ENCODE measurements at places on chromosomes 4 and X.

- DNase-seq: peak; percentile 28
Observed at GRCh38 chr4:27702730-27703431, 842.2 kb downstream of the STIM2 start.

DNA sequence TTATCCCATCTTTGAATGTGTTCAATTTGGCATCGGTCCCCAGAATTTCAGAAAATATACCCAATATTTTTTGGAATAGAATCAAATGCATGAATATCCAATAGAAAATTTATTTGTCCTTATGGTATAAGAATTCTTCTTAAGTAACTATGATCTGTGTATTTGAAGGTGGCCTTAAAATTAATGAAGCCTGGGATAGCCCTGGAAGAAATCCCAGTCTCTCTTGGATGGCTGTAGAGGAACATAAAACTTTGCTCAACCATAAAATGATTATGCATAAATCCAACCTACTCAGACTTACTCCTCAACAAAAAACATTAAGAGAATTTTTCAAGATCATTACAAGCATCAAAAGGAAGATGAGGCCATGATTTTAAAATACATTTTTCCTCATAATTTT lies 269.4 kb upstream of the SMIM31 start:
- no peak for DNase-seq

- DNase-seq: no peak
Observed at GRCh38 chrX:72202792-72203401, 21.3 kb downstream of the PIN4 start.

GRCh38 chr4:87116231-87116630 lies 104.2 kb downstream of the KLHL8 start:
- DNase-seq: no peak

GRCh38 chr4:73732759-73733431 lies 7.5 kb upstream of the CXCL8 start:
- no peak for DNase-seq

DNA sequence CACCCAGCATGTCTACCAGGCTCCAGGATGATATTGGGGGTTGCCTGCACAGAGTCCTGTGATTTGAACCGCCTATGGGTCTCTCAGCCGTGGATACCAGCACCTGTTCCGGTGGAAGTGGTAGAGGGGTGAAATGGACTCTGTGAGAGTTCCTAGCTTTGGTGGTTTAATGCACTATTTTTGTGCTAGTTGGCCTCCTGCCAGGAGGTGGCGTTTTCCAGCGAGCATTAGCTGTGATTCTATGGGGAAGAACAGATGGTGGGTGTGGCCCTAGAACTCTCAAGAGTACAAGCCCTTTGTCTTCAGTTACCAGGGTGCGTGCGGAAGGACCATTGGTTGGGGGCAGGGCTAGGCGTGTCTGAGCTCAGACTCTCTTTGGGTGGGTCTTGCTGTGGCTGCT lies 316.9 kb upstream of the AMOT start:
- DNase-seq: no peak

DNA sequence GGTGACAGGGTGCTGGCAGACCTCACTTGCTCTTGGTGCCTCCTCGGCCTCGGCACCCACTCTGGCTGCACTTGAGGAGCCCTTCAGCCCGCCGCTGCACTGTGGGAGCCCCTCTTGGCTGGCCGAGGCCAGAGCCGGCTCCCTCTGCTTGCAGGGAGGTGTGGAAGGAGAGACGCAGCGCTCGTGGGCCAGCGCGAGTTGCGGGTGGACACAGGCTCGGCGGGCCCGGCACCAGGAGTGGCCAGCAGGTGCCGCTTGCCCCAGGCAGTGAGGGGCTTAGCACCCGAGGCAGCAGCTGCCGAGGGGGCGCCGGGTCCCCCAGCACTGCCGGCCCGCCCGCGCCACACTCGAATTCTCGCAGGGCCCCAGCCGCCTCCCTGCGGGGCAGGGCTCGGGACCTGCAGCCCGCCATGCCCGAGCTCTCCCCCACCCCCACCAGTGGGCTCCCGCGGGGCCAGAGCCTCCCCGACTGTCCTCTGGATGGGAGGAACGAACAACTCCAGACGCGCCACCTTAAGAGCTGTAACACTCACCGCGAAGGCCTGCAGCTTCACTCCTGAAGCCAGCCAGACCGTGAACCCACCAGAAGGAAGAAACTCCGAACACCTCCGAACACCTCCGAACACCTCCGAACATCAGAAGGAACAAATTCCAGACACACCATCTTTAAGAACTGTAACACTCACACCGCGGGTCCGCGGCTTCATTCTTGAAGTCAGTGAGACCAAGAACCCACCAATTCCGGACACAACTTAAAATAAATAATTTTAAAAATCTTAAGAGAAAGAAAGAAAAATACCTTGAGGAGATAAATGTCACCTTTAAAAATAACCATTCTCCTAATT lies 311.1 kb upstream of the SLC7A11 start:
- DNase-seq: no peak

- DNase-seq: no peak
Observed at GRCh38 chrX:100973411-100973810, 3.9 kb downstream of the ARL13A start.

DNA sequence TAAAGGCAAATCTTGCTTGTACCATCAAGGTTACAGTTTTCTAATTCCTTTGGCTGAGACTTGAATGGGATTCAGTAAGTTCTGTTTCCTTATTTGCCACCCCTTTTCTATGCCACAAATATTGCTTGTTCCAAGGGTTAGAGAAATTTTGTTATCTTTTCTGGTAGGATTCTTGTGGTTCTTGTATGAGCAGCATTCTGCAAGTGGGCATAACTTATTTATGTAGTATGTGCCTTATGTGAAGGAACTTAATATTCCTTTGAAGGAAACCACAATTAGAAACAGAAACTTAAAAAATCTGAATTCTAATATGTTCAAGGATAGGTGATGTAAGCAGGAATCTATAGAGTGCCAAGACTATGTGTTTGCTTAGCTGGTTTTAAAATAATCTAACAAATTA lies 53.1 kb upstream of the TSPAN5 start:
- DNase-seq: no peak

- DNase-seq: peak; percentile 63
Observed at GRCh38 chr4:103008875-103009729, 10.4 kb downstream of the SLC9B1 start.

DNA sequence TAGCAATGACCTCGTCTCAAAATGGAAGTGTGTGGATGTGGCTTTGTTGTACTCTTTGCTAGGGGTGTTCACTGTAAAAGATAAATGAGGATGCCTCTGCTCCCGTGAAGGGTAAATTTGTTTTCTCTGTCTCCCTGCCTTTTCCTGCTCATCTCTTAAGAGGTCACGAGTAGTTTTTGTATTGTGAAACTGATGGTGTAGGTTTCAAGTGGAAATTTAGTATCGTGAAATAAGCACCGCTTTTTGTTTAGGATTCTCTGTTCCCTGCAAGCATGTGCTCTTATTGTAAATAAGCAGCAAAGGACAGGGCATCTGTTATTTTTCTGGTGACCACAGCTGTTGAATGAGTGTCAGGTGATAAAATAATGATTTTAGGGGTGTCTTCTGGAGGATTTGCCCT lies 104.6 kb downstream of the PHEX start:
- no peak for DNase-seq

DNA sequence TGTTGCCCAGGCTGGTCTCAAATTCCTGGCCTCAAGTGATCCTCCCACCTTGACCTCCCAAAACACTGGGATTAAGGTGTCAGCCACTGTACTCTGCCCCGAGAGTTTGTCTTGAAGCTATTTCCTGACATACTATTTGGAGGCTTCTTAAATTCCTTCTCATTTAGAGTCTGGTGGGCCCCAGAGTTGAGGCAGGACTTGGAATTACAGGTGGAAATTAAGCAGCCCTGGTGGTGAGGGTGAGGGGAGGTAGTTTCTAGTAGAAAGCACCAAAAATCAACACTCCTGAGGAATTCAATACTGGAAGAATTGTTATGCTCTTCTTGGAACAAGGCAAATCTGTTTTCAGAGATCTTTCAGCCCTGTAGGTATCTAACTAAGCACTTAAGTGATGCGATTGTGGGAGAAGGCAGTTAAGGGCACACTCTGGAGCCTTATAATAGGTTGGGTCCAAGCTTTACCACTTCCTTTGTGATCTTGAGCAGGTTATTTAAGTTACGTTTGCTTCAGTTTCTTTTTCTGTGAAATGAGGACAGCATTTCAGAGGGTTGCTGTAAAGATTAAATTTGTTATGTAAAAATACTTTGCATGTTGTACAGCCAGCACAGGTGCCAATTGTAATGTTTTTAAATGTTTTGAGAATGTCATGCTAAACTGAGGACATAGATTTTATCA lies 200.7 kb downstream of the SOWAHB start:
- no peak for DNase-seq

GRCh38 chr4:142366769-142367181 lies 479.3 kb downstream of the INPP4B start:
- DNase-seq: no peak

GRCh38 chr4:26069218-26069617 lies 155.2 kb downstream of the SMIM20 start:
- DNase-seq: no peak

GRCh38 chr4:81442484-81443085 lies 29.1 kb downstream of the RASGEF1B start:
- DNase-seq: no peak

DNA sequence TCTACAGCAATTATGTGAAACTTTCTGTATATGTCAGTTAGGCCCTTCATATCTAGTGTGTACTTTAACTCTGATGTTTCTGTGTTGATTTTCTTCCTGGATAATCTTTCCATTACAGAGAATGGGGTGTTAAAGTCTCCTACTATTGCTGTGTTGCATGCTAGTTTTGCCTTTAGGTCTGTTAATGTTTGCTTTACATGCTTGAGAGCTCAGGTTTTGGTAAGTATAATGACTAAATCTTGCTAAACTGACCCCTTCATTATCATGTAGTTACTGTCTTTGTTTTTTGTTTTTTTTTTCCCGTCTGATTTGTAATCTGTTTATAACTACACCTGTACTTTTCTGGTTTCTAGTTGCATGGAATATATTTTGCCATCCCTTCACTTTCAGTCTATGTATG lies 63.6 kb upstream of the UGT2B15 start:
- DNase-seq: no peak

Measured in putamen (tissue), 1 donor.